ENCODE measurements at places on chromosomes 4 and X.
A peak's percentile ranks its signal among the peaks of the same experiment; 100 is the strongest.

- DNase-seq = no peak
Observed at GRCh38 chr4:142925161-142925560, 79.1 kb upstream of the INPP4B start.

- DNase-seq = no peak
Observed at GRCh38 chrX:38095971-38096529, 89.7 kb downstream of the SYTL5 start.

GRCh38 chrX:39819921-39820849 lies 277.6 kb downstream of the BCOR start:
- DNase-seq = no peak

DNA sequence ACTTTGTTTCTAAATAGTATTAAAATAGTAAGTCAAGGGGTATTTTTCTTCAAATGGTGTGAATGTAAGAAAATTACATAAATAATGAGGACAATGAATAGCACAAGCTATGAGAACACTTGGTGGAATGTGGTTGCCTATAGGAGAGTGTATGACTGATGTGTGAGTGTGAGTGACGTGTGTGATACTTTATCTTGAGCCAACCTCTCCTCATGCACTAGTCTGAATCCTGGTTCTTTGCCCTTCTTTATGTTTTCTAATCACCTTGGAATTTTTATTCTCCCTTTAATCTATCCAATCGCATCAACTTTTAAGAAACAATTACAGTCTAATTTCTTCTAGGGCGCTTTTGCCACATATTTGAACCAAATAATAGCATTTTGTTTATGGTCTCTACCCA lies 98.2 kb downstream of the YIPF7 start:
- DNase-seq = no peak

DNA sequence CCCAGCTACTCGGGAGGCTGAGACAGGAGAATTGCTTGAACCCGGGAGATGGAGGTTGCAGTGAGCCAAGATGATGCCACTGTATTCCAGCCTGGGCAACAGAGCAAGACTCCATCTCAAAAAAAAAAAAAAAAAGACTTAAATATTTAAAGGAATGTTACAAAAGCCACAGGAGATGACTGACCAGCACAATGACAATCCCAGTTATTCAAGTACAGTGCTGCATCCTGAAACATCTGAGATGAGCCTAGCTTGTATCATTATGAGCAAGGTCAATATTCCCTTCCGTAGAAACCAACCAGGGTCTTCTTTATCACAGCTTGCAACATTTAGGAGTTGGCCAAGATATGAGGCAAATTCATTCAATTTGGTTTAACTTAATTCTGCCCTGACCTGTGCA lies 38.6 kb downstream of the LNX1 start:
- DNase-seq = no peak

DNA sequence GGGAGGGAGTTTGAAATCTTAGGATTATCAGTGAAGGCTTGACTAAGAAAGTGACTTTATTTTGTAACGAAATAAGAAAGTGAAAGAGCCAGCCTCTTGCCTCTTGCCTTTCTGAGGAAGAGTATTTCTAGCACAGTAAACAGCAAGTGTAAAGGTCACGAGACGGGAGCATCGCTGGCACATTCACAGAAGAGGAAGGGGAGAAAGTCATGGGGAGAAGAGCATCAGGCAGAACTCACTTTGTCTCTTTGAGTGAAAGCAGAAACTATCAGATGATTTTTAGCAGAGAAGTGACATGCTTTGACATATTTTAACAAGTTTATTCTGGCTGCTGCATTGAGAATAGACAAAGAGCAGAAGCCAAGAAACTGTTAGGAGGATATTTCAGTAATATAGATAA lies 313.8 kb downstream of the CAMK2D start:
- peak; percentile 33 for DNase-seq

- DNase-seq = peak; percentile 23
Observed at GRCh38 chr4:168569066-168569930, 72.4 kb downstream of the PALLD start.

- DNase-seq = no peak
Observed at GRCh38 chrX:112889400-112889799, 48.8 kb upstream of the AMOT start.
